RCC 7860 (cell line): ENCODE measurements at places on chromosomes 6 and 20.

GRCh38 chr20:21490105-21490504 lies 23.8 kb downstream of the NKX2-2 start:
- DNase-seq, result no peak

DNA sequence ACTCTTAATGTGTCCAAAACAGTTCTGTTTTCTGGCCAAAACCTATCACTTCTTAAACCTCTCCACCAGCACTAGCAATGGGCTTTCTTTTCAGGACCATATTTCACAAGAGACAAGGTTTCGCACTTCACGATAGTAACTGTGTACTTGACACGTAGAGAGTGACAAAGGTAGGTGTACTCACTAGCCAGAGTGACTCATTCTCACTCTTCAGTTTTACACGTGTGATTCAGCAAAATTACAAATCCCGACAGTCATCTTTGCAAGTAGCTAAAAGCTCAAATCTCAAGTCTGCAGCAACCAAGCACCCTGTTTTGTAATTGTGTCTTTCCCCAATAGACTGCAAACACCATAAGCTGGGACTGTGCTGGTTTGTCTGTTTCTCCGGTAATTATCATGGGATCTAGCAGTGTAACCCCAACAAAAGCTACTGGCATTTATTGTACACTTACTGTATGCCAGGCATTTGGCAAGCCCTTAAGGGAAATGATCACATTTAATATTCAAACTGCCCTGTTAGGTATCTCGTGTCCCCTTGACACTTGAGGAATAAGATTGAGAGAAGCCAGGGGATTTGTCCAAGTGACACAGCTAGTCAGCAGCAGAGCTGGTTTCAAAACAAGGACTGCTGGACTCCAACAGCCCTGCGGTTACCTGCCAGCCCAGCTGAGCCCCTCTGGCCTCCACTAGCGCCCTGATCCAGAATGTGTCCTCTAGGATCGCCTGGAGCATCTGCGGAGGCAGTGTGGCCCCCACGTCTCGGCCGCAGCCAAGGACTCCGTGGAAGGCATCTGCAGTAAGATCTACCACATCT lies 9.9 kb downstream of the PCIF1 start:
- DNase-seq, result peak; percentile 81

GRCh38 chr6:161901740-161902426 lies 628.0 kb upstream of the AGPAT4 start:
- no peak for DNase-seq

- DNase-seq, result no peak
Observed at GRCh38 chr20:47678536-47678935, 106.7 kb downstream of the SULF2 start.

DNA sequence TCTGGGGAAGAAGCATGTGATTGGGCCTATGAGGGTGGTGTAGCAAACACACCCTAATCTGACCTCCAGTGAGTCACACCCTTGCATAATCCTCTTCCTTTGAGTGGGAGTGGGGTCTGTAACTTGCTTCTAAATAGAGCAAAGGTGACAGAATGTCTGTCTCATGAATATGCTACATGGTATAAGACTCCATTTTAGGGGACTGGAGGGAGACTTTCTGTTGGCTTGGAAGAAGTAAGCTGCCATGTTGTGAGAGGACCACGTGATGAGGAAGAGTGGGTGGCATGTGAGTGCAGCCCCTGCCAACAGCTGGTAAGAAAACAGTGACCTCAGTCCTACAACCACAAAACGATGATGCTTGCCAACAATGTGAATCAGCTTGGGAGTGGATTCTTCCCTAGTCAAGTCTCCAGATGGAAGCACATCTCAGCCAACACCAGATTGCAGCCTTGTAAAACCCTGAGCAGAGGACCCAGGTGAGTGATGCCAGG lies 3.7 kb downstream of the AK9 start:
- DNase-seq, result peak; percentile 72

- DNase-seq, result peak; percentile 16
Observed at GRCh38 chr6:166598441-166599138, 12.1 kb upstream of the RAMACL start.

- peak; percentile 55 for DNase-seq
Observed at GRCh38 chr20:20466341-20466879, 98.5 kb downstream of the INSM1 start.

DNA sequence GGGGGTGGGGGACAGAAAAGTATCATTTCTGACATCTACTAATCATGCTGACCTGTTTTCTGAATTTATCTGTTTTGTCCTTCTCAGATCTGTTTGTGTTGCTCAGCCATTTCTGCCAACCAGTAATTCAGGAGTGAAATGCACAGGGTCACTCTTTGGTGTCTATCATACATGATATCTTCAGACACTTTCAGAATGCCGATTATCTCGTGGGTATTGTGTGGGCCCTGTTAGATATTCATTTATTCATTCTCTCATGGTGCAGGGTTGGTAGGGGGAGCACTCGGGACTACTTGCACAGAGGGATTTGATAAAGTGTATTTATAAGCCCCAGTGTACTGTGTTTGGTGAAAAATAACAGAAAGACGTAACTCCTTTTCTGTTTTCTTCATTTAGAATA lies 101.2 kb upstream of the CITED2 start:
- no peak for DNase-seq

GRCh38 chr20:45011108-45011526 lies 44.8 kb downstream of the STK4 start:
- peak; percentile 45 for DNase-seq

DNA sequence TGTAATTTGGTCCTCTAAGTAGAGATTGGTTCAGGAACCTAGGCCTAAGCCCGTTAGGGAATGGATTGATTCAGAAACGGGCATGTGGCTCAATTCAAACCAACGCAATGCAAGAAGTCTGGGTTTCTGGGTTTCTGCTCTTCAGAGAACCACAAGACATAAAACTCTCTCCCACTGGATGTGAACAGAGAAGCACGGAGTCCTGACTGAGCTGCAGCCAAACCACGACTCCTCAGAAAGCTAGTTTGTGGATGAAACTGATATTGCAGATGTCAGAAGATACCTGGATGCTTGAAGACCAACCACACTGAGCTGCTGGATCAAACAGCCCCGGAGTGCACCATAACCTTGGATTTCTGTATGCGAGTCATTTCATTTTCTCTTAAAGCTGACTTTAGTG lies 50.0 kb downstream of the SOD2 start:
- DNase-seq, result no peak

DNA sequence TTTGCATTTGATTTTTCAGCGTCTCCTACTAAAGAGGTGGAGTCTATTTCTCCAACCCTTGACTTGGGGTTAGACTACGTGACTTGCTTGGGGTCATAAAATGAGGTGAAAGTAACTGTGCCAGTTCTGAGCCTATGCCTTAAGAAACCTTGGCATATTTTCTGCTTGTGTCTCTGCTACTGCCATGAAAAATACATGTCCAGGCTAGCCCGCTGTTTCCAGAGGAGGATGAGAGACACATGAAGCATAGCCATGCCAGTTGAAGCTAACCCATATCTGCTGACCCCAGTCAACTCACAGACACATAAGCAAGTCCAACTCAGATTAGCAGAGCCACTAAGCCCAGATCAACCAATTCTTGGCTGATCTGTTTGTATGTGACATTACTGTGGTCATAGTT lies 38.7 kb downstream of the SCP2D1 start:
- no peak for DNase-seq

DNA sequence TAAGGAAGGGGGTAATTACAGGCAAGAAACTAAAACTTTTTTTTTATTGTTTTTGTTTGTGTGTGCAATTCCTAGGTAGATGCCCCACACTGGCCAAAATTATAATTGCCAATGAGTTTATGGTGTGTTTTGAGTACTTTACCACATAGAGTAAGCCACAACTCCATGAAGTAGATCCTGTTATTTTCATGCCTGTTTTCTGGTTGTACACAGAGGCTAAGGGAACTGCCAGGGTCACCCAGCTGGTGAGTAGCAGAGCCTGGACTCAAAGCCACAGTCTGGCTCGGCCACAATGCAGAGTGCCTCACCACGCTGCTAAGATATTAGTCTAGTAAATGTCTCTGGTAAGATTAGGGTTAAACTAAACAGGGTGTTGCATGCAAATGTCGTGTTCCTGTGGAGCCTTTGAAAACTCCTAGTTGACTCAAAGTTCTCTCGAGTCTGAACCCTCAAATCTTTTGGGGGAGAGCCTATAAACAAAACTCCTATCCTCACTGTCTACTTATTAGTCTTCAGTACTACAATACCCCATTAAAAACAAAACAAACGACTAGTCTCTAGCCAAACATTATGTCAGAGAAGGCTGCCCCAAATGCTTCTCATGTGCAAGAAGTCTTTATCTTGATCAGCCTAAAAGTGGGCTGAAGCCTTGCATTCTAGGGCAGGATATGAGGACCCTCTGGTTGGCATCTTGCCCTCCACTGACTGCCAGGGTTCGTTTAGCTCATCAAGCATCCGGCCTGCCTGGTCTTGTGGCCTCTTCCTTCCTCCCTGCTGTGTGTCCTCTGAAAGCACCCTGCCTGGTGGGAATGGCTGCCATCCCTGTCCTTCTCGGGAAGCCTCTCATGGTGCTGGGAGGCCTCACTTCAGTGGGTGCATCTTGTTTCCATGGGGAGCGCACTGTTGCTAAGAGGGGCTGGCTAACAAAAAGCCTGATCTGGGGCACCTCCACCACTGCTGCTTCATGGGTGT lies 4.2 kb downstream of the DUSP22 start:
- DNase-seq, result no peak

GRCh38 chr6:16136621-16137450 lies 8.0 kb downstream of the MYLIP start:
- DNase-seq, result peak; percentile 20

DNA sequence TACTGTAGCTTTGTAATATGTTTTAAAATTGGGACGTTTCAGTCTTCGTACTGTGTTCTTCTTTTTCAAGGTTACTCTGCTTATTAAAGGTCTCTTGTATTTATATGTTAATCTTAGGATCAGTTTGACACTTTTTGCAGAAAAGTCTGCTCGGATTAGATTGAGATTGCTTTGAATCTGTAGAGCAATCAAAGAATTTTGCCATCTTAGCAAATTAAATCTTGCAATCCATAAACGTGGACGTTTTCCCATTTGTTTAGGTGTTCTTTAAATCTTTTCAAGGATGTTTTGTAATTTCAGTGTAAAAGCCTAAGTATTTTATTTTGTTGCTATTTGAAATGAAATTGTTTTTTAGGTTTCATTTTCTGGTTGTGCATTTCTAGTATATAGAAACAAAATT lies 78.0 kb upstream of the GTSF1L start:
- DNase-seq, result no peak

- DNase-seq, result no peak
Observed at GRCh38 chr6:126672649-126673048, 332.7 kb downstream of the CENPW start.

DNA sequence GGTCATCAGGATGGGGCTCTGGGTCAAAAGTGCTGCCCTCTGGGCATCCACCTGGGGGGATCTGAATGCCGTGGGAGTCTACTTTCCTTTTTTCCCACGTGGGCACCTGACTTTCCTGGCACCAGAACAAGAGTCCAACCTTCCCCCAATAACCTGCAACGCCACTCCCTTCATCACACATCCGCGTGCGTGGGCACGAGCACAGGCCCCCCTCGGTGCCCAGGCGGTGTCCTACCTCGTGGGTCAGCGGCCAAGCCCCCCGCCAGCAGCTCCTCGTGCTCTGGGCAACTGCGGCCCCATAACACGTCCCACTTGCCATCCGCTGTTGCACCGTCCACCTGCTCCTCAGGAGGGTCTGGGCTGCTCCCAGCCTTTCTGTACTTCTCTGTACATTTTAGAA lies 87.0 kb downstream of the YTHDF1 start:
- no peak for DNase-seq

DNA sequence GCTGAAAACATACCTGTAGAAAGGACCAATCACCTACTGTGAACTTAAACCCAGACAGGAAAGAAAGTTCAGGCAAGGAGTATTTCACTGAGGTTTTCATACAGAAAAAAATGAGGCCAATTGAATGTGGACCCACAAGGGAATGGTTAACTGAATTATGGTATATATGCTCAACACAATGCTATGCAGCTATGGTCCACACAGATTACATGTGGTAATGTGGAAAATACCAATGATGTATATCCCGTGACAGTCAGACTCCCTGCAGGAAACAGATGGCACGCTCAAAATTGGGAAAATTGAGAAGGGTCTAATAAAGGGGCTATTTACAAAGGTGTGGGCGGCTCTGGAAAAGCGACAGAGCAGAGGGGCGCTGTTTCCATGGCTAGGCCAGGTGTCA lies 47.1 kb upstream of the PIM1 start:
- DNase-seq, result no peak

DNA sequence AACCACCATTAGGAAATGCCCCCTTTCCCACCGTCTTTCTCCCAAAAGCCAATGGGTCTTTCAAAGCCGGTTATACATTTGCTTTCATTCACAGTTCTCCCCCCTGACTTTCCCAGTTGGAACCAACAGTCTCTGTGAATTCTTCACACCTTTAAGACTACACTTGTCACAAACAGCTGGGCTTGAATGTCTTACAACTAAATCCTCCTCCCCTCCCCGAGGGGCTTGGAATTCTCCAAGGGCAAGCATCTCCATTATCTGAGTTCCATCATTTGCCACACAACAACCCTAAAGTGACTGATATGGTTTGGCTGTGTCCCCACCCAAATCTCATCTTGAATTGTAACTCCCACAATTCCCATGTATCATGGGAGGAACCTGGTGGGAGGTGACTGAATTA lies 12.9 kb downstream of the ZFP64 start:
- no peak for DNase-seq

GRCh38 chr20:52010541-52010940 lies 181.0 kb downstream of the ZFP64 start:
- DNase-seq, result no peak

- no peak for DNase-seq
Observed at GRCh38 chr20:22700367-22700766, 116.0 kb upstream of the FOXA2 start.

- no peak for DNase-seq
Observed at GRCh38 chr20:5626603-5627002, 123.6 kb upstream of the SHLD1 start.

- DNase-seq, result no peak
Observed at GRCh38 chr6:28675600-28675999, 149.9 kb downstream of the GPX5 start.

- DNase-seq, result no peak
Observed at GRCh38 chr6:34476921-34477320, 11.0 kb downstream of the PACSIN1 start.

DNA sequence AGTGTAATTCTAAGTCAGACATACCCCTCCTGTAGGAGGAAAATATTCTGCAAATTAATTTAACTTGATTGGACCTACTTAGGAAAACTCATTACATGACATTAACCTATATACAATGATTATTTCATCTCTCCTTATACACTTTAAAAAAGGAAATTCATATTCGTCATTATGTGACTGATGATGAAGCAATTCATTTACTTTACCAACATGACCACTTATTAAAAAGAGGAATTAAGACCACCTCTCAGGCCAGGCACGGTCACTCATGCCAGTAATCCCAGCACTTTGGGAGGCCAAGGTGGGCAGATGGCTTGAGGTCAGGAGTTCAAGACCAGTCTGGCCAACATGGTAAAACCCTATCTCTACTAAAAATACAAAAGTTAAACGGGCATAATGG lies 11.6 kb downstream of the AKIRIN2 start:
- DNase-seq, result no peak

- no peak for DNase-seq
Observed at GRCh38 chr6:25388776-25389175, 109.6 kb downstream of the CARMIL1 start.
